Cardiac septum (tissue), 1 donor: ENCODE measurements at places on chromosomes 2 and 18. TPM values are rescaled to one million over a fixed set of nuclear protein-coding genes. Genes with fewer than 3 reads are reported as not detected.
A peak's percentile ranks its signal among the peaks of the same experiment; 100 is the strongest.

- DNase-seq, result no peak
Observed at GRCh38 chr18:2104620-2105462, 466.5 kb downstream of the METTL4 start.

- DNase-seq, result peak; percentile 68
Observed at GRCh38 chr2:2641541-2642410, 310.7 kb upstream of the MYT1L start.

DNA sequence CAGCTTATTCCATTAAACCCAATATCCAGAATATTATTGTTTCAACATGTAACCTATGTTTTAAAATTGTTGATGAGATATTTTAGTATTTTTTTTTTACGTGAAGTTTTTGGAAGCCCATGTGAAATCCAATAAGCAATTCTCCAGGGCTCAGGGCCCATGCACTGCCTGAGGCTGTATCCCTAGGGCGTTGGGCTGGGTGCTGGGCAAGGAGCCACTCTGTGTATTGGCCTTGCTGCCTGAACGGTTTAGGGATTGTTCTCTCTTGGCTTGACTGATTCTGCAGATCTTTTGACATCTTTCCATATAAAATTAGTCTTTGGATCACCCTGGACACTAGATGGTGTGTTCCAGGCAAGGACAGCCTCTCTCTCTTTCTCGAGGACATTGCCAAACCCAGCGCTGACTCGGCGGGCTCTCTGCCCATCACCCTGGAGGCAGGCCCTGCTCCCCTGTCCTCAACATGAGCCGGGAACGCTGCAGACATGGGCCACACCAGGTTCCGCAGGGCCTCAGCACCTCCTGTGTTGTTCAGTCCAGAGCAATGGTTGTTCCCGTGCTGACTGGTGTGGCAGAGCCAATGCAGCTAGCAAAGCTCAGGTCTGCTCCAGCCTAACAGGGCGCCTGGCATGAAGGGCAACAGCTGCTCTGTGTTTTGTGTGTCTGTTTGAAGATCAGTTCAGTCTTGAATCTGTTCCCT, 163.0 kb downstream of the SEPTIN10 start:
- peak; percentile 75 for DNase-seq

DNA sequence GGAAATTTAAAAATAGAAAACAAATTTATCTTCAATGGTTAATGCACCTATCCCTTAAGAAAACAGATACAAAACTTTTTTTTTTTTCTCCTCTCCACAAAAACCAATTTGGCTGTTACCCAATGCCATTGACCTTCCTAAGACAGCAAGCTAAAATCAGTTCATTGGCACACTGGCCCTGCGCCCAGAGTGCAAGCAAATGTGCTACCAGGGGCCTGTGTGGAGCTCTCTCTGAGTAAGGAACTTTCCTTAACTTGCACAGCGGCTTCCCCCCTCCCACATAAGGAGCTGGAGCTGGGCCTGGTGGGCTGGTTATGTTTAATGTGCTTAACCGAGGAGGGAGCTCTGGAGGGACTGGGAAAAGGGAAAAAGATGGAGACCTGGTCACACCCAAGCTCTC, 17.6 kb upstream of the POU3F3 start:
- DNase-seq, result no peak

- no peak for DNase-seq
Observed at GRCh38 chr2:22904126-22904684, 480.8 kb upstream of the KLHL29 start.

DNA sequence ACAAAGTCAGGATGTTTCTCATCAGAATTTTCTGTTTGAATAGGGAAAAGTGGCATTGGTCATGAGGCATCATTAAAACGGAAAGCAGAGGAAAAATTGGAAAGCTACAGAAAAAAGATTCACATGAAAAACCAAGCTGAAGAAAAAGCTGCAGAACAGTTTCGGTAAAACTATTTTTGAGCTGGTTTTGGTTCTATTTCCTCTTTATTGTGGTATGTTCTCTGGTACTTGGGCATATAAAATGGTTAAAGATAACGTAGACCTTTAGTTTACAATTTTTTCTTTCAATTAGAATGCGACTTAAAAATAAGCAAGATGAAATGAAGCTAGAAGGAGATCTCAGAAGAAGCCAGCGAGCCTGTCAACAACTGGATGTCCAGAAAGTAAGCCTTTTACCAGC, 7.6 kb downstream of the GPATCH11 start:
- no peak for DNase-seq

Gene IHH
- total RNA-seq, result not detected

- DNase-seq, result no peak
Observed at GRCh38 chr2:226515344-226516055, 284.1 kb downstream of the IRS1 start.

Gene MYOM1
- 878 TPM for total RNA-seq

- DNase-seq, result no peak
Observed at GRCh38 chr2:31131871-31132270, 6.4 kb downstream of the GALNT14 start.

- no peak for DNase-seq
Observed at GRCh38 chr2:151638191-151638933, 95.9 kb downstream of the NEB start.

DNA sequence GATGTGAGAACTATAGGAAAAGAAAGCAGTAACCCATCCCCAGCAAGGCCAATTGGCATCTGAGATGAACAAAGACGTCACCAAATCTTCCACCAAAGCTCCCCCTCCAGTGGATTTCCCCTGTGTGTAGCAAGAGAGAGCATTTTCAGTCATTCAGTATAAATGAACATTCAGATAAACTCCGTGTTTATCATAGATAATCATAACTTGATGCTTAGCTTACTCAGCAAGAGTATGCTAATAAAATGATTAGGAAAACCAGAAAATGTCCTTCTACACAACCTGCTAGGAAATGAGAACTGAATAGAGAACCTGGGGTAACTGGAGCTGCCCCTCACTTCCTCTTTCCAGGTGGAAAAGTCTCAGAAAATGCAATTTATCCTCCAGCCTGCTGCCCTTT, 198.0 kb upstream of the CCDC150 start:
- no peak for DNase-seq

Gene SOWAHC
- total RNA-seq, result 2.4 TPM

GRCh38 chr2:43576981-43577892, 18.6 kb downstream of the THADA start:
- DNase-seq, result no peak

DNA sequence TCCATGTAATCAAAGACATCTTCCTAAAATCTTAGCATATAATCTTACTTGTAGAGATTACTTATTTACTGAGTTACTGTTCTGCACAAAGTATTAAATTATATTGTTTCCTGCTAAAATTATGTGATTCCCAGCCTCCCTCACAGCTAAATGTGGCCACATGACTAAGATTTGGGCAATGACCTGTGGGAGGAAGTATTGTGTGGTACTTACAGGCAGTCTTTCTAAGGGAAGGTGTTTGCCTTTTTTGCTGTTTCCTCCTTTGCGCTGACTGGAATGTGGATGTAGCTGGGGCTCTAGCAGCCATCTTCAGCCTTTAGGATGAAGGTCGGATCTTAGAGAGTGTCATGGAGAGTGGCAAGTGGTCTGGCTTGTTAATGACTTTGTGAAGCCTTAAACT, 146.3 kb upstream of the APCDD1 start:
- no peak for DNase-seq

GRCh38 chr18:70329071-70329470, 40.2 kb downstream of the SOCS6 start:
- DNase-seq, result no peak

- no peak for DNase-seq
Observed at GRCh38 chr2:64371727-64372126, 82.2 kb upstream of the LGALSL start.

DNA sequence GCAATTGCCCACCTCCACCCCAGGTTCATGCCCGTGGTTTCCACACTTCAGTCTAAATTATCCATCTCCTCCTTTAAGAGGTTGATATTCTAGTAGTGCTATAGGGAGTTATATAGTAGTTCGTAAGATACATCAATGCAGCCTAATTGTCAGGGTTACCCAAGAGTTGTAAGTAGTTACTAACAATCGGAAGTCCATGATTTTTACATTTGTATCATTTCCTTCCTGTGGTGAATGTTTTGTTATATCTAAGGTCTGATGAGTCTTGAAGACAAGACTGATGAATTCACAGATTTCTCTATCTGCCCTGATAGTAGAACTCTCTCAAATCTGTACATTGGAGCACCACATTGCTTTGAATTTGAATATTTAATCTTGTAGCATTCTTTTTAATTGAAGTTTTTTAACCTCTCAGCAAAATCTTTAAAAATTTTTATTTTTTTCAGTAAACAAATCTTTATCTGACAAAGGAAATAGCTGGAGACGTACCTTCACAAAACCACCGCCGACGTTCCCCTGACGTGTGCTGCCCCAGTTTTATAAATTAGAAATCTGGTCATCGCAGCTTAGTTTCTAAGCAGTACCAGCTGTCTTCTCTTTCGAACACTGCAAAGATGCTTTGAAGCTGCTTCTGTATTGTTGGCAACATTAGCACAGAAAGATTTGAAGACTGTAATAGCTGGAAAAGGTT, 264.5 kb downstream of the SOCS6 start:
- no peak for DNase-seq

Gene GKN2
- not detected for total RNA-seq

DNA sequence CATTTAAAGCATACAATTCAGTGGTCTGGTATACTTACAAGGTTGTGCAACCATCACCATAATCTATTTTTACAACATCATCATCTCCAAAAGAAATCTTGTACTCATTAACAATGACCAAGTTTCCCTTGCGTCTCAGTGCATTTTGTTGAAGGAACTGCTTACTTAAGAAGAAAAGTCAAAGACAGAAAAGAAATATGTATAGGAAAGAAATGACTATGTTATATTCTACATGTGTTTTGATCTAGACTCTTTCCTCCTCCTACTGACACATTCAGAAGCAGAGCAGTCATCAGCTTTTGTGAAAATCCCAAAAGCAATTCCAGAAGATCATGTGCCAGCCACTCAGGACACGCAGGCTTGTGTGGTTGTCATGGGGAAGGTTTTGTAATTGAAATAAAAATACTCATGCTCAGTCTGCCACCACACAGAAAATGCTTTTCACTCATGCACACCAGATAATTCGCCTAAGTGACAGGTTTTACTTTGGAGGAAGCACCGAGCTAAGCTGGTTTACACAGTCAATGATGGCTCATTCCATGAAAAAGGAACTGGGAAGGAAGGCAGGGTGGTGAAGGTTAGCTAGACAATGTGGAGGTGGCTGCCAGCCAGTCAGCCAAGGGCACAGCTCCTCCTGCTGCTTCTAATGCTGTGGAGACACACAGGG, 158.5 kb upstream of the REV1 start:
- no peak for DNase-seq

DNA sequence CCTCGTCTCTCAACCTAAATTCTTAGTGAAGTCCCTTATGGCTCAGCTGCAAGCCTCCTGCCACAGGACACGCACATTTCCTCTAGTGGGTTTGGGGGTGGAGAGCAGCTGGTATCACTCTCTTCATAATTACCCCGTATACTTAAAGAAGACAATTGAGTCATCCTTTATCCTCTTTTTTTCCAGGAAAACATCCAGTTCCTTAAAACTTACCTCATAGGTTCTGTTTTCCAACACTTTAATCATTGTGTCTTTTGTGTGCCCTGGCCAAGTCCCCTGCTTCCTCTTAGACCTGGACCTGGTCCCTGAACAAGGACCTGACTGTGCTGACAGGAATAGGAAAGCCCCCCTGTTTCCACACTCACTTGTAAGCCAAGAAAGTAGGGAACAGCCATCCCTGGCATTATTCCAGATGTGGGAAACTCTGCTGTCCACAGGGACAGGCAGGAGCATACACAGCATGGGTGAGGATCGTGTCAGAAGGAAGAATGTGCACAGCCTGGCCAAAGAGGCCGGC, 42.3 kb upstream of the MYO1B start:
- no peak for DNase-seq

- no peak for DNase-seq
Observed at GRCh38 chr2:124080281-124081153, 55.4 kb downstream of the CNTNAP5 start.

DNA sequence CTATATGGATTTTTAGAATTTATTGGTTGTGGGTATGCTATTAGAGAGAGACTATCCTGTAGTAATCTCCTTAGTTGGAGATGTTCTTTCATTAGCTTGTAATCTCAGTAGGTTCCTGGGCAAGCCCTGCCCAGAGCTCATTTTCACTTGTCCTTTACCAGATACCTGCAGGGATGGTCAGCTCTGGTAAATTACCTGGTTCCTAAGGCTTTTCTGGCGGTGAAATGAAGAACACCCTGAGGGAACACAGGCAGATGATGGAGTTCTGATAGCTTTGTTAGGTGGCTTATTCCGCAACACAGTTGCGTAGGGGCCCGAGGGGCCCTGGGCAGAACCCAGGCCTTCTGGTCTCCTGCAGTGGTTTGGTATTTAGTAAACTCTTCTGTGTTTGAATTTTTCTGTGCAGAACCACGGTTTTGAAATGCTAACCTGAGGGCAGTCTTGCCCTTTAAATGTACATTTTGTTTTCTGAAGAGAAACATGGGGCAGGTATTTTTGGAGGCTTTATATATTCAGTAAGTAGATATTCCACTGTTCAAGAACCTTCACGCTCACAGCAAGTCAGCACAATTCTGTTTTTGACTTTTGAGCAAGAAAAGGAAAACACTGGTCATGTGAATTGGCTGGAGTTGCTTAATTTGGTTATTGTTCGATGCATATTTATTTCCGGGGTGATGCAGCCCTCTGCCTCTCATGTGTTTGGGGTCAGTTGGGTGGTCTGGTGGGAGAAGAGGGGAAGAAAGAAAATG, 22.4 kb downstream of the ZNF532 start:
- DNase-seq, result no peak

- no peak for DNase-seq
Observed at GRCh38 chr2:147855977-147856376, 11.1 kb downstream of the ACVR2A start.

Gene C2orf69
- 8.7 TPM for total RNA-seq
